ENCODE measurements at places on chromosomes 7 and 10.

GRCh38 chr7:39721345-39721744 lies 98.0 kb downstream of the RALA start:
- no peak for DNase-seq

GRCh38 chr10:100742936-100743335 lies 2.4 kb upstream of the PAX2 start:
- DNase-seq = no peak

GRCh38 chr7:17986851-17987250 lies 40.8 kb downstream of the PRPS1L1 start:
- no peak for DNase-seq

- DNase-seq = no peak
Observed at GRCh38 chr10:128687927-128688549, 561.8 kb upstream of the MKI67 start.

- no peak for DNase-seq
Observed at GRCh38 chr7:148588670-148589131, 1.9 kb upstream of the C7orf33 start.

DNA sequence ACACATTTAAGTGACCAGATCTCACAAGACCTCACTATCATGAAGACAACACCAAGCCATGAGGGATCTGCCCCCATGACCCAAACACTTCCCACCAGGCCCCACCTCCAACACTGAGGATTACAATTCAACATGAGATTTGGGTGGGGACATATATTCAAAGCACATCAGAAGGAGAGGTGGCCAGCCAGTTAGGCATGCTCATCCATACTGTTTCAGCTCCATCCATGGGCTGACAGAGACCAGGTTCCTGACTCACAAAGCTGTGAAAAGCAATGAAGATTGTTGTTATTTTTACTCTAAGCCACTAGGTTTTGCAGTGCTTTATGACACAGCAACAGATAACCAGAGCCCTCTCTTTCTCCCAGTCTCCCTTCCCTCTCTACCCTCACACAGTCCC lies 36.0 kb downstream of the C10orf71 start:
- DNase-seq = no peak

- DNase-seq = no peak
Observed at GRCh38 chr7:124201768-124202349, 169.0 kb upstream of the TMEM229A start.

- DNase-seq = peak; percentile 7
Observed at GRCh38 chr10:19518632-19519031, 297.6 kb upstream of the PLXDC2 start.

DNA sequence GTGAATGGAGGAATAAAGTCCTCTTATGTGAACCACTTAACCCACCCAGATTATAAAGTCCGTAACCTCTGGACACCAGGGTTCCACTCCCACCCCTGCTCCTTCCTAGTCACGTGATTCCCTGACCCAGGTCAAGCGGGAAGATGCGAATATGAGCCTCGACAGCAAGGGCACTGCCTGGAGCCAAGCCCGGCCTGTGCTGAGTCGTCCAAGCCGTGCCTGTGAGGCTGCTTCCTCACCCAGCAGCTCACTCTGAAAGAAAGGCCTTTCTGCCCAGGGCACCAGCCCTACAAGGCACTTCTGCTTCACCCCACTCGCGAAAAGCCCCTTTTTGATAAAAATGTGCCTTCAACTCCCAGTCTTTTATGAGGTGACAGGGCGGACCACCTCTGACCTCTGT lies 85.8 kb downstream of the CYTH3 start:
- no peak for DNase-seq

DNA sequence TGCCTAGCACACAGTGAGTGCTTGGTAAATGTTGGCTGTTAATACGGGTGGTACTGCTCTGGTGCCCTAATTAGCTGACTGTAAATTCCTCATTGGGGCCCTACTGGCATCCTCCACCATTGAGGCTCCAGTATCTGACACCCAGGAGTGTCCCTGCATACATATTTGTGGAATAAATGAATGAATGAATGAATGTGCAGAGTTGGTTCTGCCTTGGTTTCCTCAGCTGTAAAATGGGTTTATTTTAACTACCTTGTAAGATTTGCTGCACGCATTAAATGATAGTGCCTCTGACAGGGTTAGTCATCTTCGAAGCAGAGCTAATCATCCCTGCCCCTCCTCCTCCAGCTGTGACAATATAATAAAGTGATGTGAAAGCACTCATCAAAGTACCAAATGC lies 45.8 kb downstream of the ALDH18A1 start:
- no peak for DNase-seq

DNA sequence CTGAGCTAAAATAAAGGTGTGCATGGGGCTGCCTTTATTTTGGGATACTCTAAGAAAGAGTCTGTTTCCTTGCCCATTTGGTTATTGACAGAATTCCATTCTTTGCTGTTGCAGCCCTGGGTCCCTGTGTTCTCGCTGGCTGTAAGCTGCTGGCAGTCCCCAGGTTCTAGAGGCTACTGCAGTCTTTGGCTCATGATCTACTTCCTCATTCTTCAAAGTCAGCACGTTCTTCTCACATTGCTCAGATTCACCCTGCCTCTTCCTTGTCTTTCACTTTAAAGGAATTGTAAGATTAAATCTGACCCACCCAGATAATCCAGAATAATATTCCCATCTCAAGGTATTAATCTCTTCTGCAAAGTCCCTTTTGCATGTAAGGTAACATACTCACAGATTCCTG lies 620.3 kb downstream of the CCSER2 start:
- no peak for DNase-seq

DNA sequence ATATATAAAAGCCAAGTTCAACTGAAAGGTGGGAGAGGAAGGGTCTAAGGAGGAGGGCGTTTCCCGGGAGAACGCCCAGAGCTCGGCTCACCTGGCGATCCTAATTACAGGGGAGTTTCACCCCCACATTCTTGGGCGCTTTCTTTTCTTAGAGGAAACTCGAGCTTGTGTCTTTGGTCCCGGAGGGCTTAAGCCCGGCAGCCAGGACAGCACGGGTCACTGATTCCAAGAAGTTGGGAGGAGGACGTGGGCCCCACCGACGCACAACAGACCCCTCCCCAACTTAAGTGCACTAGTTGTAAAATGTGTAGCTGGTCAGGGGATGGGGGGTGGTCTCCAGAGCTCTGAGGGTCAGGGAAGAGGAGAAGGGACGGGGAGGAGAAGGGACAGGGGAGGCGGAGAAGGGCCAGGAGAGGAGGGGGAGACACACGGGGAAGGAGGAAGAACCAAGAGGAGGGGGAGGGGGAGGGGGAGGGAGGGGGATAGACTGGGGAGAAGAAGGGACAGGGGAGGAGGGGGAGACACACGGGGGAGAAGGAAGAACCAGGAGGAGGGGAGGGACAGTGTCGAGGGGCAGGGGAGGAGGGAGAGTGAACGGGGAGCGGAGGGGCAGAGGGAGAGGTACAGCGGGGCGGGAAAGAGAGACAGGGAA lies 874 bp downstream of the BAIAP2L1 start:
- DNase-seq = no peak

DNA sequence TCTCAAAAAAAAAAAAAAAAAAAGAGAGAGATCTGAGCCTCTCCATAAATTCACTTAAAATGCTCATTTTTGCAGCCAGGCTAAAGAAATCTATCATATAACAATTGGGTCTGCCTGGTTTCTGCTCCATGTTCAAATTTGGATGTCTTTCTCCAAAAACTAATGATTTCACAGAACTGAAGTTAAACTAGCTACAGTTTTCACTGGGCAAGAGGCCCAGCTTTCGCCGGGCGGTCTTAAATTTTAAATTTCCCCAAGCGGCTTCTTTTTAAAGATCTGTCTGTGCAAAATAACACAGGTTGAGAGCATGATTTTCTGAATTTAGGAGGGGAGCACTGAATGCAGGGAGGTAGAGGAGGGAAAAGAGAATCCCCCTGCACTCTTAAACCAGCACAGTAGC lies 603.4 kb downstream of the KCNMA1 start:
- no peak for DNase-seq

GRCh38 chr7:45156516-45157272 lies 897 bp upstream of the RAMP3 start:
- no peak for DNase-seq

- DNase-seq = no peak
Observed at GRCh38 chr10:123570898-123571515, 95.1 kb upstream of the GPR26 start.

DNA sequence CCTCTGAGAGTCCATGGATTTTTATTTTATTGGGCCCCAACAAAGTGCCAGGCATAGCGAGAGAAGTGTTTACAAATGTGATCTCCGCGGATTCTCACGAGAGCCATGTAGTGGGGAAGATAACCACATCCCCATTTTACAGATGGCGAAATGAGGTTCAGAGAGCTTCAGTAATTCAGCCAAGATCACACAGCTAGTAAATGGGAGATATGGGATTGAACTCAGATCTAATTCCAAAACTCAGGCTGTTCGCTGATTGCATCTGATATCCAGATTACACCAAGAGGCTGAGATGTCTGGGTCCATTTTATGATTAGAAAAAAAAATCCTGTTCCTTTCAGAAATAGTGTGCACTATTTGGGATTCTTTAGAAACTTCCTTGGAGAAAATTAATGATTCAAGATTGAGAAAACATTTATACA lies 1.3 kb downstream of the FAS start:
- DNase-seq = no peak

DNA sequence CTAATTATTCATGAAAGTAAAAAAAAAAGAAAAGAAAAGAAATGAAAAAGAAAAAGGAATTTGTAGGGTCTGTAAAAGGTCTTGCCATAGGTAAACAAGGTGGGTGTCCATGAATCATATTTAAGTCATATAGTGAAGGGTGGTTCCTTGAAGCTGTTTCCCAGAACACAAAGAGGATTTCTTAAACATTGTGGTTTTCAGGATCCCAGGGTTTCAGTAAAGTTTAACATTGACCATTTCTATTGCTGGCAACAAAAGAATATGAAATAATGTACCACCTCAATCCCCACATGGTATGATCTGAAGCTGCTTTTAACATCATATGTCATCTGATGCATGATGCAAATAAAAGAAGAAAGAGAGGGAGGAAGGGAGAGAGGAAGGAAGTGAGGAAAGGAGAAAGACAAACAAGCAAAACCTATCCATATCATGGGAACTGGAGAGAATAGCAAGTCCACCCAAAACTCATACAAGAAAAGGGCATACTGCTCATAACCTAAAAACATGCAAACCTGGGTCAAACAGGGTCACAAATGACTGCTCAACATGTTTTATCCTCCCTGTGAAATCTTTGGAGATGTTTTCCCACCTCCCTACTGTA lies 663.5 kb downstream of the SORCS1 start:
- no peak for DNase-seq

GRCh38 chr7:101218236-101219125 lies 516 bp downstream of the ZNHIT1 start:
- no peak for DNase-seq

- no peak for DNase-seq
Observed at GRCh38 chr7:157440346-157441022, 103.7 kb downstream of the DNAJB6 start.

DNA sequence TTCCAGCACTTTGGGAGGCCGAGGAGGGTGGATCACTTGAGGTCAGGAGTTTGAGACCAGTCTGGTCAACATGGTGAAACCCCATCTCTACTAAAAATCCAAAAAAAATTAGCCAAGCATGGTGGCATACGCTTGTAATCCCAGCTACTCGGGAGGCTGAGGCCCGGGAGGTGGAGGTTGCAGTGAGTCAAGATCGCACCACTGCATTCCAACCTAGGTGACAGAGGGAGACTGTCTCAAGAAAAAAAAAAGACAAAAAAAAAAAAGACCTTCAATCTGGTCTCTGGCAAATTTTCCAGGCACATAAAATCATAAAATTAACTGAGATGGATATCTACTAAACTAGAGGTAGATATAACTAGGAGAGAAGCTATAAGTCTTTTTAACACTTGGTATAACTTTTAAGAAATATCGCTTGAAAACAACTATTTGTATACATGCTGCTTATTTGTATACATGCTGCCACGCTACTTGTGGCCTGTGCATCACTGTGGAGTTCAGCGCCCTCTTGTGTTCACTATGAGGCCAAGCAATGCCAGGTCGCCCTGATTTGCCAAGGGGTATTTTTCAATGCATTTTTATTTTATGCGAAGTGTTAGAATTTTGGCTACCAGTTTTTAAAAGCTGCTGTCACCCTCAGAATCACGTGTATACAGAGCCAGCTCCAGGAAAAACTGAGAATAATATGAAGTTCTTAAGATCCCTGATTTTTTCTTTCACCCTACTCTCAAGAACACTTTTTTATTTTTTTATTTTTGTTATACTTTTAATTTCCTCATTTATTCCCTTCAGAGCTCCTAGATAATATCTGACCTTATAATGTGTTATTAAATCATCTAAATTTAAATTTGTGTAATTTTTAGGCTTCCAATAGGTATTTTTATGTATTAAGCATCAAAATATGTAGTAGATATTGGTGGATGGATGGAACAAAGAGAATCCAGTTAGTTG lies 26.7 kb downstream of the CYCS start:
- DNase-seq = peak; percentile 73

DNA sequence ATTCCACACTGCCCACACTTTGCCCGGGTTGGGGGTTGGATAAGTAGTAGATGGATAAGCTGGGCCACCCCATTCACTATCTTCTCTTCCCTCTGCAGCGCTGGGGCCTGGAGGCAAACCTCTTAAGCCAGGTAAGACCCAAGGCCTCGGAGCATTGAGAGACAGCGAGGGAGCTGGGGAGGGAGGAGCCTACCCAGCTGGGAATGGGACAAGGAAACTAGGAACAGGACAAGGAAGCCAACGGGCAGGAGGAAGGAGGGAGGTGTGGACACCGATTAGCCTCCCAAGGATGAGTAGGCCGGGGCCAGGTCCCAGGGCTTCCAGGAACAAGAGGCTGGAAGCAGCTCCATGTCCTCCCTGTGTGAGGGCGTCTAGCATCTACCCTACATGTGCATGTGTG lies 9.6 kb downstream of the ELN start:
- no peak for DNase-seq

- DNase-seq = no peak
Observed at GRCh38 chr7:33727315-33727714, 178.0 kb upstream of the BMPER start.

- DNase-seq = no peak
Observed at GRCh38 chr10:88131511-88132139, 268.2 kb downstream of the PTEN start.

DNA sequence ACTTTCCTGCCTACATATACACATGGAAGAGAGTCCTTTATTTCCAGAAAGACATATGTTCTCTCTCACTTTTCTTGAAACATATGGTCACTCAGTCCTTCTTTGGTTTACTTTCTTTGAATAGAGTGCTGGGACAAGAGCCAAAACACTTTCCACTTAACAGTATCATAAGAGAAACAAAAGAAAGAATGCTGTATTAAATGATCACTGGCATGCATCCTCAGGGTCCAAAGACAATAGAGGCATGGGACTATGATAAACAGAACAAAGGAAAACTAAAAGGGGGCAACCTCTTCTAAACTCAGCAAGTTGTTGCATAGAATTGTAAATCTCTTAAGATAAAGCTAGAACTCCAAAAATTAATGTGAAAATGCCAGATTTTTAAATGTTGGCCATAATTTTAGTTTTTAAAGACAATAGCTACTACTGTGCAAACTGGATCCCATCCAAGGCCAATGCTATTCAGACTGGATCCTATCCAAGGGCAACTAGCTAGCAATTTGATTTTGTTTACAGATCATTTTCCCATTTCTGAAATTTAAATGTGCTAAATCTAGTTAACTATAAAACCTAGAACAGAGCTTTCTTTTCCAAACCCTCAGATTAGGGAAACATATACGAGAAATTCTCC lies 687.5 kb downstream of the SORCS3 start:
- DNase-seq = no peak

GRCh38 chr10:124500757-124501156 lies 39.1 kb downstream of the LHPP start:
- DNase-seq = no peak

Measured in common myeloid progenitor, CD34-positive (primary cell).